Tibial nerve (tissue), 4 donors: ENCODE measurements at places on chromosomes 1 and 21.

DNA sequence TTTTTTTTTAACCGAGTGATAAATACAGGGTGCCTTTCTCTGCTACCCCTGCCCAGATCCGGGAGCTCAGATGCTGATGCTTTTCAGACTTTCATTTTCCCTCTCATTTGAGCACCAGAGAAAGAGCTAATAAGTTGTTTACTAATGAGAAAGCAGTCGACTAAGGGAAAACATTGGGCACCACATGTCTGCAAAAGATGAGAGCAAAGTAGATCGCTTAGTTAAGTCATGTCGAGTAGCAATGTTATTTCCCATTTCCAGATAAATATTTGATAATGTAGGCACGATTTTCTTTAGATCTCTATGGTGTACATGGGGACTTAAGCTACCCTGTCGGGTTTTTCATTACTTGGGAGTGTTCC is 1.2 kb downstream of the PKN2 start:
- peak overlapping the region; percentile 93 for H3K27ac ChIP-seq
- no peaks in the 10 kb centered on the region for H3K36me3 ChIP-seq
- no peak for DNase-seq
- H3K4me3 ChIP-seq, result peak overlapping the region; percentile 95
- H3K27me3 ChIP-seq, result no peaks in the 10 kb centered on the region

- DNase-seq, result no peak
- no peaks in the 10 kb centered on the region for H3K36me3 ChIP-seq
- no peak overlapping the region for H3K4me3 ChIP-seq
- H3K4me1 ChIP-seq, result no peaks in the 10 kb centered on the region
- H3K27ac ChIP-seq, result no peak overlapping the region
- no peaks in the 10 kb centered on the region for H3K27me3 ChIP-seq
Observed at GRCh38 chr1:224831501-224831900, 98.0 kb upstream of the DNAH14 start.

GRCh38 chr1:202810615-202811295 is at the start of gene PCAT6:
Gene PCAT6 (plus strand): TSS chr1:202810954.
- no peaks in the 10 kb centered on the region for H3K36me3 ChIP-seq
- peaks cover 10% of the 10 kb centered on the region for H3K4me1 ChIP-seq
- H3K27me3 ChIP-seq, result no peaks in the 10 kb centered on the region
- H3K4me3 ChIP-seq, result peak within 1 kb of the TSS; percentile 70
- peak within 1 kb of the TSS; percentile 87 for H3K27ac ChIP-seq

DNA sequence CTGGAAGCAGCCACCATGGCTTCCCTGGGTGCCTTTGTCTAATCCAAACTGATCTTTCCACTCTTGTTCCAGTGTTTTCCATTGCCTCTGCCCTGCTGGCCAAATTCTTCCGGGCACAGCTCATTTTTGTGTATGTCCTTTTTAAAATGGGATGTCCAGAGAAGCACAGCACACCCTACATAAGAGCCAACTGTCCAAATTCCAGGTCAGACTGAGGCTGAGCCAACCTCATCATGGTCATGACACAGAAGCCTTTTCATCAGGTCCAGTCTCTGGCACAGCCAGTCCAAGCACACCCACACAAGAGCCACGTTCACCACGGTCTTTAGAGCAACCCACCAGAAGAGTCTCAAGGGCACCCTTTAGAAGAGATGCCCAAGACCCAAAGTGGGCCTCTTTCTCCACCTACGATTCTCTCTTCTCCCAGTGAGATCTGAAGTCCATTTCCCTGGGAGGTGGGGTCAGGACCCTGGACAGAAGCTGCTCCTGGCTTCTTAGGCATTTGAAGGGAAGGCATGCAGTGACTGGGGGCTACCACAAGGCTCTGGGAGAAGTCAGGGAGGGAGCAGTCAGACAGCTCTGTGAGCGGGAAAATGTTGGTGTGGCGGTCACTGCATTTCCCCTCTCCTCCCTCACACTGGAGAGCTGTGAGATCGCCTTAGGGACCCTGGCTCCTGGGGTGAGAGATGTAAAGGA is 53.2 kb downstream of the SYT2 start:
- H3K4me3 ChIP-seq, result no peak overlapping the region
- no peak overlapping the region for H3K27ac ChIP-seq
- DNase-seq, result no peak
- no peaks in the 10 kb centered on the region for H3K27me3 ChIP-seq
- no peaks in the 10 kb centered on the region for H3K36me3 ChIP-seq

DNA sequence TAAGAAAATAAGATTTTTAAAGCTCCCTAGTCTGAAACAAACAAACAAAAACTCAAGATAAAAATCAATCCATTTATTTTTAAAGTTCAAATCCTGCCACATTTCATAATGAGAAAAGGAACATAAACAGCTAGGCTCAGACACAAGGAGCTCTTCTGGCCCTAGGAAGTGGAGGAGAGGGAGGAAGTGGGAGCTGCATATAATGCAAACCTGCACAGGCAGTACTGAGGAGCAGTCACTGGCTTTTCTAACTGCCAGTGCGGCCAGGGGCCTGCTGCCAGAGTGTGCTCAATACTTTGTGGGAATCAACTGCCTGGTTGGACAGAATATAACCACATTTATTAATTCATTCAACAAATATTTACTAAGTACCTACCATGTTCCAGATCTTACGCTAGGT is 139.8 kb upstream of the SPATA6 start:
- no peak overlapping the region for H3K4me3 ChIP-seq
- no peaks in the 10 kb centered on the region for H3K36me3 ChIP-seq
- H3K27ac ChIP-seq, result no peak overlapping the region
- no peak for DNase-seq

GRCh38 chr1:3372317-3372716 is 82.1 kb upstream of the ARHGEF16 start:
- no peaks in the 10 kb centered on the region for H3K36me3 ChIP-seq
- H3K4me3 ChIP-seq, result no peak overlapping the region
- H3K27me3 ChIP-seq, result no peaks in the 10 kb centered on the region
- no peak overlapping the region for H3K27ac ChIP-seq

GRCh38 chr1:47683401-47683800 is 245.6 kb downstream of the FOXD2 start:
- no peaks in the 10 kb centered on the region for H3K27me3 ChIP-seq
- H3K36me3 ChIP-seq, result no peaks in the 10 kb centered on the region
- DNase-seq, result no peak
- H3K4me1 ChIP-seq, result no peaks in the 10 kb centered on the region
- no peak overlapping the region for H3K27ac ChIP-seq

DNA sequence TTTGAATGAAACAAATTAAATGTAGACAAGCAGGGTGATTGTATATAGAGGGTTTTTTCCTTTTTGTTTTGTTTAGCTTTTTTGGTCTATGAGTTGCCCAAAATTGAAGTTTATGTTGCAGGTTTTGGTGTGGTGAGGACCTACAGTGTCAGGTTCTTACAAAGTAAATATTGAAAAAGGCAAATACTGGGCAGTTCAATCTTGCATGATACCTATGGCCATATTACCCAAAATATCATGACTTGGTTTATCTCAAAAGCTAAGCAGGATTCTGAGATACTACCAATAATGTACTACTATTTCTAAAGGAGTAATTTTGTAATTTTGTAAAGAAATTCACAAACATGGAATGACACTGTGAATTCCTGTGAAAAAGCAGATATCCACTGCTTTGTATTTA is 1.8 kb downstream of the DNAJB4 start:
- H3K4me1 ChIP-seq, result peaks cover 19% of the 10 kb centered on the region
- peak overlapping the region; percentile 94 for H3K27ac ChIP-seq
- H3K36me3 ChIP-seq, result no peaks in the 10 kb centered on the region
- H3K4me3 ChIP-seq, result peak overlapping the region; percentile 57
- DNase-seq, result no peak

DNA sequence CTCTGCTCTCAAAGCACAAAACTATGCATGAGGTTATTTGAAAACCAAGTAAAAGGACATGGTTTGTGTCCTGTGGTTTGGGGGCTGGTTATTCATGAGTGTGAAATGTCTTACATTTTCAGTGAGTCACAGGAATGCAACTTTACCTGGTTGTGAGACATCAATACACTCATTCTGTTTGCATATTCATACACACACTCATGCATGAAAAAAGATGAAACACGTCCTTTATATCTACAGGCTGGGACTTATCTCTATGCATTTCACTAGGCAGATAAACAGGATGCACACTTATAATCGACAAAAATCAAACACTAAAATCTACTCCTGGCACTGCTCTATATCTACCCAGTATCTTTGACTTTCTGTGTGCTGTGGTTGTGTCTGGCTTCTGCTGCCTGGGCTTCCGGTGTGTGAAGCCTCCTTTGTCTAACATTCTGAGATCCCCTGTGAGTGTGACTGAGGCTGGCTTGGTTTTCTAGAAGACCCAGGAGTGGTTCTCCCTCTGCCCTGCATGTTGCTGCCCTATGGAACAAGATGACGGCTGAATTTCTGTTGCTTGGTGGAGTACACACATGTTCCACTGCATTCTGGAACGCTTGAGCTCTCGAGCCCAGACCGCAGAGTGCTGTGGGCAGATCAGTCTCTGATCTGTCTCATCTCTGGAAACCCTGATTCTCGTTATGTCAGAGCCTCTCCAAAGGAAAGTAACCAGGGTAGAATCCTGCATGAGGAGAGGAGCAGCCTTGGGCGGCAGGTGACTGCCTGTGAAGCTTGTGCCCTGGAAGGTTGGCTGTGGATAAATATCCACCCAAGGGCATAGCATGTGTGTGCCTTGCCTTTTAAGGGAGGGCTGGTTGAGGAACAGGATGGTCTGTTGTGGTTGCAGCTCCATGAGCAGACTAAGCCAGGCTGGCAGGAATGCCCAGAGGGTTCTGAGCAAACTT is 19.7 kb upstream of the FASLG start:
- no peak for DNase-seq
- H3K27me3 ChIP-seq, result no peaks in the 10 kb centered on the region
- no peaks in the 10 kb centered on the region for H3K4me1 ChIP-seq

- H3K4me3 ChIP-seq, result no peak overlapping the region
- no peaks in the 10 kb centered on the region for H3K4me1 ChIP-seq
- DNase-seq, result no peak
- no peaks in the 10 kb centered on the region for H3K27me3 ChIP-seq
- no peak overlapping the region for H3K27ac ChIP-seq
Observed at GRCh38 chr1:88648706-88649105, 35.4 kb upstream of the PKN2 start.

GRCh38 chr1:109877317-109877771 is 33.3 kb upstream of the CSF1 start:
- peak overlapping the region; percentile 75 for H3K27ac ChIP-seq
- DNase-seq, result peak; percentile 65
- H3K4me3 ChIP-seq, result peak overlapping the region; percentile 14
- no peaks in the 10 kb centered on the region for H3K4me1 ChIP-seq
- H3K27me3 ChIP-seq, result no peaks in the 10 kb centered on the region

DNA sequence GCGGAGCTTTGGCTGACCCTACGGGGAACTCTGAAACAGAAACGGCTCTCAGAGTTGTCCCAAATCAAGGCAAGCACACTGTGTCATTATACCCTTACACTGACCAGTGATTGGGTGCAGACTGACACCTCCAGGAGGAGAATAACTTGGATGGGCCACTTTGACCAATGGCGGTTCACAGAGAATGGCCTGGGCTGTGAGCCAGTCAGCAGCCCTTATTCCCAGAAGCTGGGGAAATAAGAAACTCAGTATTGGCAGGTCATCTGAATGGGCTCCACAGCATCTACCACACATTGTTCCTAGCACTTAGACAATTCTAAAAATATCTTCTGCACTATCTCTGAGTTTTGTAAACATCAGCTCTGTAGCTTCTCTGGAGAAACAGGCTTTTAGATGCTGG is 265.2 kb downstream of the ADGRL2 start:
- DNase-seq, result no peak
- no peaks in the 10 kb centered on the region for H3K4me1 ChIP-seq
- H3K27ac ChIP-seq, result no peak overlapping the region

GRCh38 chr1:2199042-2199810 is 4.7 kb upstream of the FAAP20 start:
- peak overlapping the region; percentile 31 for H3K4me3 ChIP-seq
- H3K36me3 ChIP-seq, result no peaks in the 10 kb centered on the region
- DNase-seq, result peak; percentile 84
- H3K4me1 ChIP-seq, result peaks cover 28% of the 10 kb centered on the region
- H3K27me3 ChIP-seq, result no peaks in the 10 kb centered on the region

DNA sequence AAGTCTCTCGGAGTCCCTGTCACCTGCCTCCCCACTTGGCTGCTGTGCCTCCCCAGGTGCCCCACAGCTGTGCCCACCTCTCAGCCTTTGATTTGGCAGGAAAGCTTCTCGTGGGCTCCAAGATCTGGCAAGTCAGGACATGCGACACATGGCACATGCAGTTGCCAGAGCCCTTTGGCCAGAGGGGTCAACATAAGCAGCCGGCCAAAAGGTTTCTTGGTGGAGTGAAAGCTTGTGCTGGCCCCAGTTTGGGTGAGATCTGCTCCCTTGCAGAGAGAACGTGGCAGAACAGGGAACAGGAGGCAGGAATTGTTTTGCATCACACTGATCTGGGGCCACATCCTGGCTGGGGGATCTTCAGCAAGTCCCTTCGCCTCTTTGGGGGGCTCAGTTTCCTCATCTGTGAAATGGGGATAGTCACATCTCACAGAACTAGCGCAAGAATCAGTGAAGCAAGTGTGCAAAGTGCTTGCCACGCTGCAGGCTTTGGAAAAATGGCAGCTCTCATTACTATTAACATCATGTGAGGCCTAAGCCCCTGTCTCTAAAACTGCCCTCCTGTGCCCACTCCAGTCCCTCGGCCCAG is 232.6 kb downstream of the TRABD2B start:
- H3K27me3 ChIP-seq, result no peaks in the 10 kb centered on the region
- no peak overlapping the region for H3K27ac ChIP-seq
- peaks cover 13% of the 10 kb centered on the region for H3K4me1 ChIP-seq

DNA sequence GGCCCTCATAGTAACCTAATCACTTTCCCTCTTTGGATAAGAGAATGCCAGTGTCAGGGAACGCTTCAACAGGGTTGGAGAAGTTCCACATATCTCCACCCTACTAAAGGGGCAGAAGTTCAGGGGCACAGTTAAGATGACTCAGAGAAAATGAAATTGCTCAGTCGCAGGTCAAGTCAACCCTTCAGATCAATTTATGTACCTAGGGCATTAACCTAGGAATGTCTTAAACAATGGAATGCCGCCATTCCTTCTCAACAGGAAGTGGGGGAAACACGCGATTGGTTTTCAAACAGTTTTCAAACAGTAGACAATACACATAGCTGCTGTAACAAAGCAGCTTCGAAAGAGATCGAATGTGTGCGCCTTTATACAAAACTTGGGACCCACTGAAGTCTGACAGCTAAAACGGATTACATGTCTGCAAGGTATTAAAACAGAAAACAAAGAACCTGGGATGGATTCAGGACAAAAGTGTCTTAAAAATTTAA is 897 bp downstream of the SLC25A24 start:
- DNase-seq, result no peak
- H3K27ac ChIP-seq, result peak overlapping the region; percentile 92
- peak overlapping the region; percentile 61 for H3K4me3 ChIP-seq
- no peaks in the 10 kb centered on the region for H3K4me1 ChIP-seq
- no peaks in the 10 kb centered on the region for H3K27me3 ChIP-seq

GRCh38 chr1:173050865-173051264 is at the start of gene TNFSF18:
Gene TNFSF18 (minus strand): TSS chr1:173050941. CDS start chr1:173050896, 45 bp downstream.
- no peak within 1 kb of the TSS for H3K4me3 ChIP-seq
- DNase-seq, result peak; percentile 26
- no peaks in the 10 kb centered on the region for H3K27me3 ChIP-seq
- H3K27ac ChIP-seq, result no peak within 1 kb of the TSS
- H3K36me3 ChIP-seq, result no peaks in the 10 kb centered on the region
- no peaks in the 10 kb centered on the region for H3K4me1 ChIP-seq

DNA sequence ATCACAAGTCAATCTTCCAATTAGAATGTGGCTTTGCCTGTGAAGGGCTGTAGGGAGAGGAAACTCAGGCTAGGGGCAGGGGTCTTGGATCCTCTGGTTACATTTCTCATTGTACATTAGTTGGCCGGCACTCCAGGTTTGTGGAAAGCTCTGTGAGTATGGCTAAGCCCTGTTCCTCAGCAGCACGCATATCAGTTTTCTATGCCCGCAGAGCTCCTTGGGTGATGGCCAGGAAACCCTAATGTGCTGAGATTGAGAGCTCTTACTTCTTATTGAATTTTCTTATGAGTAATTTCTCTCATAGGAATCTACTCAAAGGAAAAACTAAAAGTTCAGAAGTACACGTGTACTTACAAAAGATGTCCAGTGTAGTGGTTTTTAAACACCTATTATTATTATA is 30.7 kb upstream of the STMN1 start:
- no peak for DNase-seq
- H3K27ac ChIP-seq, result no peak overlapping the region
- H3K36me3 ChIP-seq, result no peaks in the 10 kb centered on the region
